GM12878 (cell line): ENCODE measurements at places on chromosomes 5 and 9. TPM values are rescaled to one million over a fixed set of nuclear protein-coding genes. Genes with fewer than 3 reads are reported as not detected.

The PAX5 gene
- total RNA-seq: 118 and 123 TPM in 2 replicates

DNA sequence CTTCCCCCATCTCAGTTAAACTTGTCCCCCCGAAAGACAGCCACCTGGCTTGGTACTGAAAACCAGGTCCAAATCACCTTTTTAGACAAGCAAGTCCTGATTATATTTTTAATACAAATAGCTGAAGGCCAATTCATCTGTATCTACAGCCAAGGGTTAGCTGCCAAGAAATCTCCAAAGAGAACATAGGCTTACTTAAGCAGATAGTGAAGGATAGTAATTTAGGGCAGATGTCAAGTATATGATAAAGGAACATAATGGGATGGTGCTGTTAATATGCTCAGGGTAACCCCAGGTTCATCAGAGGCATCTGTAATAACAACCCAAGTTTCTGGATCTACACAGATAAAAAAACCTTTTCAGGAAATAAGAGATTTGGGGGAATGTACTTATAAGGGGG is 133.0 kb downstream of the EBF1 start:
- H3K27me3 ChIP-seq: no peaks in the 10 kb centered on the region
- H3K4me3 ChIP-seq: no peak overlapping the region
- H3K4me1 ChIP-seq: peaks cover 6% of the 10 kb centered on the region
- no peak overlapping the region for H3K27ac ChIP-seq
- H3K36me3 ChIP-seq: no peaks in the 10 kb centered on the region

DNA sequence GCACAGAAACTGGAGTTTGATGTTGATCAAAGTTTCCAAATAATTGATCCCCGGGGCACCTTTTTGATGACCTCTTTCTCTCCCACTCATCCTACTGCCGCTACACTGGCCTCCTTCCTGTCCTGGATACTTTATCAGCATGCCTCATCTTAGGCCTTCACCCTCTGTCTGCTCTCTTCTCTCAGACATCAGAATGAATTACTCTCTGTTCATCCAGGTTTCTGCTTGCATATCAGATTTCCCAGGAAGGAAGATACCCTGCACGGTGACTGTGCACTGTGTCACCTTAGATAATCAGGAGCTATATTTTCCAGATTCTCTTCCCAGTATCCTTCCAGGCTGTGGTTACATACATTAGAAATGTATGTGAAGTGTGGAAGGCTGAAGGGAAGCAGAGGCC is 397.0 kb downstream of the DIRAS2 start:
- H3K4me3 ChIP-seq: no peak overlapping the region
- DNase-seq: no peak
- no peaks in the 10 kb centered on the region for H3K36me3 ChIP-seq
- no peaks in the 10 kb centered on the region; the same call in 1 of the 2 replicates for H3K27me3 ChIP-seq
- no peak overlapping the region for H3K27ac ChIP-seq

DNA sequence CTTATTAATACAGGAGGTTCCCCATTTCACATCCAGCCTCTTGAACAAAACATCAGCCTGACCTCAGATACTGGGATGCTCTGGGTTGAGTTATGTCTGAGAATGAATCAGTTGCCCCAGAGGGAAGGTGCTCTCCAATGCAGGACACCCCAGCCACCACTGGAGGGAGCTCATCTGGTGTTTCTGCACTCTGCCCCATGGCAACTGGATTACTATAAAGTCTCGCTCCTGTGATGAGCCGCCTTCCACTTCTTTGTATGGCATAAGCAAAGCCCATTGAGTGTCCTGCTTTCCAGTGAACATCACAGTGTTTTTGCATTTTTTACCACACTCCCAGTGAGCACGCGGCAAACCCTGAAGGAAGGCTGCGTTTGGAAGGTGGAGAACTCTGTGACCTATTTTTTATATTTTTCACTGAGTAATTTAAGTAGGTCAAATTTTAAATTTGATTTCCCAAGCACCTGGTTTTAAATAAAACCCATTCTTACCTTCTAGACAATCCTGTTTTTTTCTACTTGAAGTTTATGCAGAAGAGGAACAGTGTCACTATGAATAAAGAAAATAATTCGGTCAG is 176.9 kb upstream of the WWC1 start:
- H3K4me3 ChIP-seq: no peak overlapping the region
- no peak for DNase-seq
- no peaks in the 10 kb centered on the region; the same call in 1 of the 2 replicates for H3K27me3 ChIP-seq
- H3K27ac ChIP-seq: no peak overlapping the region
- H3K4me1 ChIP-seq: no peaks in the 10 kb centered on the region
